Left hindlimb (tissue), 1 donor: ENCODE measurements at places on chromosomes 5 and 9.
A peak's percentile ranks its signal among the peaks of the same experiment; 100 is the strongest.

DNA sequence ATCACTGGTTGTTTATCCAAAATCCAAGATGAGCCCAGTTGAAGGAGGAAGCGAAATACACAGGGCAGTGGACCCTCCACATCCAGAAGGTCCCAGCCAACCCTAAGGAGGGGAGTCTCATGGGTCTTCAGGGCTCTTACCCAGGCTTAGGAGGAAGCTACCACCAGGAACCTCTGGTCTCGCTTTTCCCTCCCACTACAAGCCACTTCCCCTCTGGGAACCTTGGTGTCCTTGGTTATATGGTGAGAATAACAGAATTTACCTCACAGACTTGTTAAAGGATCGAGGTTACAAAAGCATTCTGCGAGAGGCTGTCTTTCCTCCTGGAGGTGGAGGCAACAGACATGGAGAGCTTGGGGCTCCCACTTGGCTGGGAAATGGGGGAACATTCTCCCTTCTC lies 3.4 kb downstream of the HIGD2A start:
- DNase-seq = no peak

DNA sequence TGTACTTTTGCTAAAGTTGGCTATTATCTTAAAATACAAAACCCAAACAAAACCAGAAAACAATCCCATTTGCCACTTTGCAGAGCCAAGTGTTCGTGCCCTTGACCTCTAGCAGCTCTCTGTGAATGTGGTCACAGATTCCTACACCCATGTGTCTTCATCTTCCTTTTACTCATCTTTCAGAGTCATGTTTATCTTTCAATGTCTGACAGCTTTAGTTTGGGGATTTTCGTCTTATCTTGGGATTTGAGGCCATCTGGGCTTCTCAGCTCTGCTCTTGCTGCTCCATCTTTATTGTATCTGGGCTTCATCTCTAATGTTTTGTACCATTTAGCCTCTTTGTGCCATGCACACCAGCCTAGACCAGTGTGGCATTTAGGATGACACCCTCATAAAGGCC lies 81.0 kb downstream of the DAPK1 start:
- DNase-seq = no peak

DNA sequence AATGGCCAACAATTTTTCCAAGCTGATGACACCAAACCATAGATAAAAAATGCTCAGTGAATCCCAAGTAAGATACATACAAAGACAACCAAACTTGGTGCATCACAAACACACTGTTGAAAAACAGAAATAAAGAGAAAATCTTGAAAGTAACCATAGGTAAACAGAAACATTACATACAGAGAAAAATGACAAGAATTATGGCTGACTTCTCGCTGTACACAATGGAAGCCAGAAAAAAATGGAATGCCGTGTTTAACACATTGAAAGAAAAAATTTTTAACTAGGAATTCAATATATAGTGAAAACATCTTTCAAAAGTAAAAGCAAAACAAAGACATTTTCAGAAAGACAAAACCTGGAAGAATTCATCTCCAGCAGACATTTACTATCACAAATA lies 20.6 kb downstream of the DAP start:
- no peak for DNase-seq

DNA sequence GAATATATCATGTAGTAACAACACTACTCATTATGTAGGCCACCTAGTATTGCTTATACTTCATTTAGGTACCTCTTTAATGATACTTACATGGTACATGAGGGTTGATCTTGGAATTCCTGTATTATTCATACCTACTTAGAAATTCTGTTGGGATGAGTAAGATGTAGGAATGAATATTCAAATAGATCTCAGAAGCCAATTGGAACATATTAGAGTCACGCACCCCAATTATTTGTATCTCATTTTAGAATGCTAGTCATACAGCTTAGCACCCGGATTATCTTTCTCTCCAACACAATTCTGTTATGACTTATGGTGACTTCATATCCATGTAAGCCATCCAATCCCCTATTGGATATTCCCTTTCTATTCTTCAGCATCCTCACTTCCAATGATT lies 106.7 kb upstream of the SH3GL2 start:
- no peak for DNase-seq

DNA sequence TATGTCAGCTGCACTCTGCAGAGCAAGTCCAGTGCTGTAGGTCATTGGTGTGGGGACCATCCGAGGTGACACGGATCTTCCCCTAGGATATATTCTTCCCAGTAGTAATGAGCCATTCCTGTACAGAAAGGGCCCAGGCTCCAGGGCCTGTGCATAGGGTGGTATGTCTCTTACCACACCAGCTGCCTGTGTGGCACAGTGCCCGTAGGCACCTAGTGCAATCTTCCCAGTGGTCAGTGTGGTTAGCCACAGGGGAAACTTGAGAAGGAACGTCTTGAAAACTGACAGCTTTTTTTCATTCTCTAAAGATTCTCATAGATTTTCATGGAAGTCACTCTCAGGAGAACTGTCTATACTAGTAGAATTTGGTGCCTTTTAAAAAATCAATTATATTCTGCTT lies 39.8 kb downstream of the CYSTM1 start:
- DNase-seq = no peak

GRCh38 chr9:125745682-125746016 lies 1.5 kb upstream of the PBX3 start:
- DNase-seq = no peak

DNA sequence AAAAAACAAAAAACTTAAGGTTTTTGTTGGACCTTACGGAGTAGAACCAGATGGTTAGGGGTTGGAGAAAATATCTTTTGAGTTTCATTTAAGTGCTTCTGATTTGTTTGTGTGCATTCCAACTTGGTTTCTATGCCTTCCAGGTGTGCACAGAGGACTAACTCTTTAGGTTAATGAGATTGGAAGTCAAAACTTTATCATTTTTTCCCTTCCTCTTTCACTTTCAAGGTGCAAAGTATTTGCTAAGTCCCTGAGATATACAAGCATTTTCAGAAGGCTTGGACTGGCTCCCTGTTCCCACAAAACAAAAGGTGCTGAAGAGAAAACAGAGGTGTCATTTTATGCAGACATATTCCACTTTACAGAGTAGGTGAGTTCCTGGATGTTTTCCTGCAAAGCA lies 30.3 kb upstream of the CER1 start:
- no peak for DNase-seq

DNA sequence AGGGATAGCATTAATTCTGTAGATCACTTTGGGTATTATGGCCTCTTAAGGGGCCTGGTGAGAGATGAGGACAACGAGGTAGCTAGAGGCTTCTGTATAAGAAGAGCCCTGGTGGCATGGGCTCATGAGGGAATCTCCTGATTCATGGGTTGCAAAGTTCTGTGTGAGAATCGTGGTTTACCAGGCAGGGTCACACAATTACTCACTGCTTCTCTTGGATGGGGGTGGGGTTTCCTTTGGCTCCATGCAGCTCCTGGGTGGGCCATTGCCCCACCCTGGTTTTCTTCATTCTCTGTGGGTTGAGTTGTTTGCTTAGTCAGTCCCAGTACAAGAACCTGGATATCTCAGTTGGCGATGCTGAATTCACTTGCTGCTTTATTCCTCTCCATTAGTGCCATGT lies 30.9 kb upstream of the TNFSF15 start:
- no peak for DNase-seq

DNA sequence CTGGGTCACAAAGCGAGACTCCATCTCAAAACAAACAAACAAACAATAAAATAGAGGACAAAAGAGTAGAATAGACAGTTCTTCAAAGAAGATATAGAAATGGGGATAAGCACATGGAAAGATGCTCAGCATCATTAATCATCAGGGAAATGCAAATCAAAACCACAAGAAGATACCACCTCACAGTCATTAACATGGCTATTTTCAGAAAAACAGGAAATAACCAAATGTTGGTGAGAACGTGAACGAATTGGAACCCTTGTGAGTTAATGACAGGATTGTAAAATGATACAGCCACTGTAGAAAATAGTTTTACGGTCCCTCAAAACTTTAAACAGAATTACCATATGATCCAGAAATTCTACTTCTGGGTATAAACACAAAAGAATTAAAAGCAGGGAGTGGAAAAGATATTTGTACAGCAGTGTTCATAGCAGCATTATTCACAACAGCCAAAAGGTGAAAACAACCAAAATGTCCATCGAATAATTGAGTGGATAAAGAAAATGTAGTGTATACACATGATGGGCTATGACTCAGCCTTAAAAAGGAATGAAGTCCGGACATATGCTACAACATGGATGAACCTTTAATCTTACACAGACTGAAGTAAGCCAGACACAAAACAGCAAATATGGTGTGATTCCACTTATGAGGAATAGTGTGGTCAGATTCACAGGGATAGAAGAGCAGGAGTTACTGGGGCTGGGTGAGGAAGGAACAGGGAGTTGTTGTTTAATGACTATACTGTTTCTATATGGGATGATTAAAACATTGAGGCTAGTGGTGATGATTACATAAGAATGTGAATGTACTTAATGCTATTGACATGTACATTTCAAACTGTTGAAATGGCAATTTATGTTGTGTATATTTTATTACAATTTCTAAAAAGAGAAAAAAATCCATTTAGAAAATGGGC lies 19.7 kb downstream of the OR2V2 start:
- DNase-seq = no peak

GRCh38 chr9:31702957-31703356 lies 681.5 kb upstream of the ACO1 start:
- no peak for DNase-seq

- DNase-seq = no peak
Observed at GRCh38 chr9:77759391-77759790, 111.3 kb upstream of the GNA14 start.

GRCh38 chr5:114184006-114184405 lies 177.9 kb upstream of the KCNN2 start:
- DNase-seq = no peak

DNA sequence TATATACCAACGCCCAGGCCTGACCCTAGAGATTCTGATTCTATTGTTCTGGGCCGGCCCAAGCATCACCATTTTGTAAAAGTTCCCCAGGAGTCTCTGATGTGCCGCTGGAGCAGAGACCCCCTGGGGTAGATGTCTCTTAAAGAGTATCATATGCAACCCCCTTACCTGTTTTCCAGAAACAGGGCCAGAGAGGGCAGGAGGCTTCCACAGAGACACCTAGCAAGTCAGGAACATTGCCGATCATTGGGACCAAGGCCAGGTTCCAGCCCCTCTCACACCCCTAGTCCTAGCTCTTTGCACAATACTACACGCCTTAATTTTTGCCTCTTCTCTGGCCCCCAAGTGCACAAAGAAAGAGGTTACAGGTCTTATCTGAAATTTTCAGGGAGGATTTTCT lies 63.8 kb downstream of the TMOD1 start:
- no peak for DNase-seq

DNA sequence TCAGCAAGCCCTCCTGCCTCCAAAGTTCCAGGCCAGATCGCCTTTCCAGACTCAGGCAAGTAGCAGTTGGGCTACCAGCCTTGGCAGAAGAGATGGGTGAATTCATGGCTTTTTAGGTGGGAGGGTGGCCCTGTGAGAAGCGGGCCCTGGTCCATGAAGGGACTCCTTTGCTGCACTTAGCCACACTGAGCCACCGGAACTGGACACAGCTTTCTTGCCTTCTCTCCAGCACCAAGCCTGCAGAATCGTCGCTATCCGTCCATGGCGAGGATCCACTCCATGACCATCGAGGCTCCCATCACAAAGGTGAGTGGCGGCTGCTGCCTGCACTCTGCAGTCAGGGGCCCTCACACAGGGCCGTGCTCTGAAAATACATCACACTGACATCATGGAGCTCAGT lies 85.0 kb downstream of the WDR41 start:
- DNase-seq = no peak

- peak; percentile 73 for DNase-seq
Observed at GRCh38 chr9:75889977-75890471, 449 bp upstream of the PCSK5 start.

DNA sequence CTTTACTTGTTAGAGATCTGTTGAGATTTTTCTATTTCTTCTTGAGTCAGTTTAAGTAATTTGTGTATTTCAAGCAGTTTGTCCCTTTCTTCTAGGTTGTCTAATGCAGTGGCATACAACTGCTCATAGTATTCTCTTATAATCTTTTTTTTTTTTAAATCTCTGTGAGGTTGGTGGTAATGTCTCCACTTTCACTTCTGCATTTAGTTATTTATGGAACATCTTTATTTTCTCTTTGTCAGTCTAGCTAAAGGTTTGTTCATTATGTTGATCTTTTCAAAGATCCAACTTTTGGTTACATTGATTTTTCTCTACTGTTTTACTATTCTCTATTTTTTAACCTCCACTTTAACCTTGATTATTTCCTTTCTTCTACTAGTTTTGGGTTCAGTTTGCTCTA lies 13.8 kb downstream of the FOXE1 start:
- DNase-seq = no peak
